ENCODE measurements at places on chromosomes 1 and 21.

DNA sequence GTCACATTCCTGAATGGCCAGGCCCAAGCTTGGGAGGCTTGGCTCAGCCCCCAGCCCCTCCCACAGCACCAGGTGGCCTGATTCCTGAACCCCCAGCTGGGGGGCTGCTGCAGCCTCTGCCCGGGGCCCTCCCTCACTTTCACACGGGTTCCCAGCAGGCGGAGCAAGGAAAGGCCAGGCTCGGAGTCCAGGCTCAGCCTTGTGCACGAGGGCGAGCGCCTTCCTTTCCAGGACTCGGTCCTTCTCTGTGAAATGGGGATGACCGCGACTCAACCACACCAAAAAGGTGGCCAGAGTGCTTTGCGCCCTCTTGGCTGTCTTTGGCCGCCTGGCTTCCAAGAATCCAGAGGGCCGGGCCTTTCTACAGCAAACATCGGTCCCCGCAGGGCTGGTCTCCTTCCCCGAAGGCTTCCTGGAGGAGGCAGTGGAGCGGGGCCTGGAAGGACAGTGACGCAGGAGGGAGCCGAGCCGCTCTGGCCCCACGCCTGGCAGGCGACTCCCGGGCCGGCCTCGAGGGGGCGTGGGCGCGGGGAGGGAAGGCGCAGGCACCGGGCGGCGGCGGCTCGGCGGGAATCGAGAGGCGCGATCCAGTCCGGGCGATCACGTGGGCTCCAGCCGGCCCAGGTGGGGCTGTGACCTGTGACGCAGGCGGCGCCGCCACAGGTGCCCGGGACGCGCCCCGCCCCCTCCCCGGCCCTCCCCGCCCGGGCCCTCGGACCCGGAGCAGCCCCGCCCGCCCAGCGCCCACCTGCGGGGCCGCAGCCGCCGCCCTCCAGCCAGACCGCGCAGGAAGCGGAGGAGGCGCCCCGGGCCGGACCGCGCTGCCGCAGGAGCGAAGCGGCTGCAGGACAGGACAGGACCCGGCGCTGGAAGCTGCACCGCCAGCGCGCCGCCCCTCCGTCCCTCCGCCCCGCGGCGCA lies at the start of gene ARHGEF16:
Gene ARHGEF16 (plus strand): TSS at position 775 of the 920 bp plus-strand sequence. CDS start 8,420 bp downstream, outside the sequence.
- peak; percentile 72 for DNase-seq

DNA sequence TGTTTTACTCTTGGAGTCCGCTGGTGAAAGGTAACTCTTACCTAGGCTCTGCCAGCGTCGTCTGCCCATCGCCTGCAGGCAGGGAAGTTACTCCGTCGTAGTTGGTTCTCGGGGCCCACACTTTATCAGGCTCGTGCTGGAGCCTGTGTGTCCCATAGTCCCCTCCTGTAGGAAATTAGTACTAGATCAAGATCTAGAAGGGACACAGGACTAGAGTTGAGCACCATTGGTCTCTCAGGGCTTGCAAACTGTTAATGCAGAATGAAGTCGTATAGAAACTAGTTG lies 940 bp downstream of the SRRM1 start:
- DNase-seq = no peak

GRCh38 chr1:115679141-115679611 lies 37.4 kb downstream of the VANGL1 start:
- peak; percentile 59 for DNase-seq

- no peak for DNase-seq
Measured at GRCh38 chr1:36083635-36084496, at the start of gene TEKT2. Gene TEKT2 (plus strand): TSS chr1:36084094. CDS start chr1:36084922, 828 bp downstream.

DNA sequence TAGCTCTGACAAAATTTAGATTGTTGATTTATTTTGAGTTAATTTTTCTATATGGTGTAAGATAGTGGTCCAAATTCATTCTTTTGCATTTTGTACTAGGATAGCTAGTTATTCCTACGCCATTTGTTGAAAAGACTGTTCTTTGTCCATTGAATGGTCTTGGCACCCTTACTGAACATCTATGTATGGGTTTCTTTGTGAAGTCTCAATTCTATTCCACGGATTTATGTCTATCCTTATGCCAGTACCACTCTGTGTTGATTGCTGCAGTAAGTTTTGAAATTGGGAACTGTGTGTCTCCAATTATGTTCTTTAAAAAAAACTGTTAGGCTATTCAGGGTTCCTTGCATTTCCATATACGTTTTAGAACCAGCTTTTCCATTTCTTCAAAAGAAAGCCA lies 145.7 kb downstream of the ZNF644 start:
- no peak for DNase-seq

DNA sequence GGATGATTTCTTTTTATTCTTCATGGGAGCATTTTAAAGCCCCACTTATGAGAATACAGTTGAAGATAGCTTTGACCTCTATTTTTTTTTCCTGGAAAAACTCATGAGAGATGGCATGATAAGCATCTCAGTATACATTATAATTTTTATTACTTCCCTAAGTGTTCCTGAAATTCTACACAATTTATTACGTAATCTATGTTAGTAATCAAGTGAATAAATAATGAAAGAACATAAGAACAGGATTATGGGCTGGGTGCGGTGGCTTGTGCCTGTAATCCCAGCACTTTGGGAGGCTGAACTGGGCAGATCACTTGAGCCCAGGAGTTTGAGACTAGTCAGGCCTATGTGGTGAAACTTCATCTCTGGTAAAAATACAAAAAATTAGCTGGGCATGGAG lies 13.2 kb upstream of the PRKAA2 start:
- no peak for DNase-seq

DNA sequence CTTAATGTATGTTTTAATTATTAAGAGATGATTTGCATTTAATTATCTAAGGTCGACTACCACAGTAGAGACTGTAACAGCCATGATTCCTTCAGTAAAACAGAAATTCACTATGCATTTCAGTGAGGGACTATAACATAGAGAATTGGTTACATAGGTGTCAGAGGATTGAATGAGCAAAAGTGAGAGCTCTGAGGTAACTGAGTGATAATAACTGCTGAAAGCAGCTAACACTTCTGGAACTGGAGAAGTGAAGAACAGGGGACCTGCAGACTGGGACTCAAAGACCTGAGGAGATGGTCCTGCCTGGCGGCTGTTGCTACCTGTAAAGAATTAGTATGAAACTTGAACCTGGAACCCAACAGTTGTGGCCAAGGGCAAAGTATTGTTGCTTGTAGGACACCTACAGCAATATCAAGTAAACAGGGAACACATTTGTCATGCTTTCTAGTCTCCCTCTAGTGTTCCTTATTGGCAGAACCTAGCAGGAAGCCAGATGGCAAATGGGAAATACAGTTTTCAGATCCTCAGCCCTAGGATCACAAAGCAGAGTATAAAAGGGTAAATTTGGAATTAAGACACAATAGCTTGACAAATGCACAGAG lies 110.6 kb downstream of the HS2ST1 start:
- DNase-seq = peak; percentile 20

- no peak for DNase-seq
Measured at GRCh38 chr1:116107371-116107770, 3.8 kb upstream of the MAB21L3 start.

DNA sequence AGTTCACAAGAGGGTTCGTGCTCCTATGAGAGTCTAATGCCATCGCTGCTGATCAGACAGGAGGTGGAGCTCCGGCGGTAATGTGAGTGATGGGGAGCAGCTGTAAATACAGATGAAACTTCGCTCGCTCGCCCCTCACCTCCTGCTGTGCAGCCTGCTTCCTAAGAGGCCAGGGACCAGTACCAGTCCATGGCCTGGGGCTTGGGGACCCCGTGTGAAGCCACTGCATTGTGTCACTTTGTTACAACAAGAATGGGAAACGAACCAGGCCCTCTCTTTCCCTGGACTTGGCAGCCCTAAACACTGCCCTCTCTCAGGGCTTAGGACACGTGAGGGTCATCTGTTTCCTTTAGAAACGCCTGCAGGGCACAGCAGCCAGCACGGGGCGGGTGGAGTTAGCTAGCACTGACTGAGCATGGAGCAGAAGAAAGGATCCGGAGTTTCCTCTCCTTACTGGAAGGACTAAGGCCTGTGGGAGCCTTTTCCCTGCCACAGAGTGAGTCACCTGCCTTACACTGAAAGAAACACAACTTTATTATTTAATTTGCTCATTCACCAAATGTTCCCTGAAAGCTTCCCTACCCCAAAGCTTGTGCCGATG lies 185.2 kb upstream of the TMEM51 start:
- DNase-seq = no peak

- no peak for DNase-seq
Measured at GRCh38 chr21:18759751-18760161, 356.2 kb upstream of the TMPRSS15 start.

GRCh38 chr1:98323388-98323787 lies 338.1 kb upstream of the SNX7 start:
- peak; percentile 39 for DNase-seq

- peak; percentile 79 for DNase-seq
Measured at GRCh38 chr1:115727706-115728249, 40.7 kb downstream of the CASQ2 start.

DNA sequence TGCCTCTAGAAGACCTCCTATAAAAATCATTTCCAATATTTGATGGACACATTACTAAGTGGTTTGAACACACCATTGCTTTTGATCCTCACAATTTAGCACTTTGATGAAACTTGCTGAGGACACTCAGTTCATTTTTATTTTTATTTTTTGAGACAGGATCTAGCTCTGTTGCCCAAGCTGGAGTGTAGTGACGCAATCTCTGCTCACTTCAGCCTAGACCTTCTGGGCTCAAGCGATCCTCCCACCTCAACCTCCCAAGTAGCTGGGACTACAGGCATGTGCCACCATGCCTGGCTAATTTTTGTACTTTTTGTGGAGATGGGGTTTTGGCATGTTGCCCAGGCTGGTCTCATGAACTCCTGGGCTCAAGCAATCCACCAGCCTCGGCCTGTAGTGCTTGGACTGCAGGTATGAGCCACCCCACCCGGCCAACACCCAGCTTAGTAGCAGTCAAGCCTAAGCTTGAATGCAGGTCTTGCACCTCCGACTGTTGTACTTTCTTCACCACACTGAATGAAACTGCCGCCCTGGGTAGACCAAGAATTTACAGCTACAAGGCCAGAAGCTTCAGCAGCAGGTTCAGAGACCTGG lies 24.8 kb upstream of the ATP2B4 start:
- DNase-seq = no peak

- DNase-seq = no peak
Measured at GRCh38 chr1:202624088-202624780, 86.0 kb downstream of the SYT2 start.

DNA sequence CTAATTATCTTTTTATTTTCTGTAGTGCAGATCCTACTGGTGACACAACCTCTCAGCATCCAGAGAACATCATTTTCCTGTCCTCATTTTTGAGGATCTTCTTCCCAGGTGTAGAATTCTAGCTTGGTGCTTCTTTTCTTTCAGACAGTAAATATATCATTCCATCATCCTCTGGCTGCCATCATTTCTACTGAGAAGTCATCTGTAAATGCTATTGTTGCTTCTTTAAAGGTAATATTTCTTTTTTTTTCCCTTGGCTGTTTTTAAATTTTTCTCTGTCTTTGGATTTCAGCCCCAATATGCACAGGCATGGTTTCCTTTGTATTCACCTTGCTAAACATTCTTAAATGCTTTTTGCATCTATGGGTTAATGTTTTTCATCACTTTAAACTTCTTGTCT lies 3.3 kb upstream of the KRTAP10-9 start:
- no peak for DNase-seq

DNA sequence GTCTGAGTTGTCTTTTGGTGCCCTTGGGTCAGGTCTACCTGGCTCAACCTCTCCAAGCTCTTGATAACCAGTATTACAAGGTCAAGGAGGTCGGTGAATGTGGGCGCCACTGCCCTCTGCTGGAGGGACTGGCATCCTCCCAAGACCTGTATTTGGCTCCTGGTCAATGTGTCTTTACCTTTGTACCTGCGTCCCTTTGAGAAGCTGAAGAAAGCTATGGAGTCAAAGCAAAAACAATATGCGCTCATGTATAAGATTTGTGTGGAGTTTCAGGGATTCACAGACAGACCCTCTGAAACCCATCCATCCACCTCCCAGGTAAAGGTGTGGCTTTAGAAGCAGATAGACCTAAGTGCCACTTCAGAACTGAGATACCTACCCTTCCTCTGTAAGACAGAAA lies 61.8 kb upstream of the NBL1 start:
- DNase-seq = peak; percentile 12

- DNase-seq = no peak
Measured at GRCh38 chr21:44893948-44894656, 20.6 kb upstream of the PTTG1IP start.

GRCh38 chr1:170967042-170967910 lies 31.9 kb downstream of the MROH9 start:
- DNase-seq = peak; percentile 31

DNA sequence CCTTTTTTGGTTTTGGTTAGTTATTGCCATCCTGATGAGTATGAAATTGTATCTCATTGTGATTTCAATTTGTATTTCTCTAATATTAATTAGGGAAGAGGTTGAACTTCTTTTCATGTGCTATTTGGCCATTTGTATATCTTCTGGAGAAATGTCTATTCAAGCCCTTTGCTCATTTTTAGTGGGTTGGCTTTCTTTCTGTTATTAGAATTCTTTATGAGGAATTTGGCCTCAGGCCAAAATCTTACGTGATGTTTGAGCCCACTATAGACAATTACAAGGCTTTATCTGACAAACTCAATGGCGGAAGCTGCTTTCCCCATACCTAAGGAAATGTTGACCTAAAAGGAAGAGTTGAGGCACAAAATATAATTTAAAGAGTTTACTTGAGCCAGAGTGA lies 32.9 kb downstream of the IVNS1ABP start:
- DNase-seq = no peak

DNA sequence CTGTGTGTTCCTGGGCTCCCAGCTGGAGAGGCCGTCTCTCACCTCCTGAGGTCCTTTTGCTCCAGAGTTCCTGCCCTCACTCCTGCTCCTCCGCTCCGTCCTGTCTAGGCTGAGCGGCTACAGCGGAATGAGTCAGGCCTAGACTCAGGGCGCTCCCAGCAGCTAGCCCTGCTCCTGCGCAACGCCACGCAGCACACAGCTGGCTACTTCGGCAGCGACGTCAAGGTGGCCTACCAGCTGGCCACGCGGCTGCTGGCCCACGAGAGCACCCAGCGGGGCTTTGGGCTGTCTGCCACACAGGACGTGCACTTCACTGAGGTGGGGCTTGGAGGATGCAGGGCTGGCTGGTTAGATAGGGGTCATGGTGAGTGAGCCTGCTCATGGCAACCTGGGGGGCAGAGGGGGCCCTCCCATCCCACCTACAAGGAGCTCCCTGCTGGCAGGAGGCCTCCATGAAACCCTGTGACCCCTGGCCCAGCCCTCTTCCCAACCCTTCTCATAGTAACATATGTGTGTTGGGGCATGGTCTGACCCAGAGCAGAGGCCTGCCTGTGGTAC lies 15.1 kb downstream of the PSRC1 start:
- no peak for DNase-seq
